ENCODE measurements at places on chromosomes 16 and 17. TPM values are rescaled to one million over a fixed set of nuclear protein-coding genes. Genes with fewer than 3 reads are reported as not detected.

- no peak for DNase-seq
These were observed 87.9 kb downstream of the MSI2 start for GRCh38 chr17:57344261-57344660.

DNA sequence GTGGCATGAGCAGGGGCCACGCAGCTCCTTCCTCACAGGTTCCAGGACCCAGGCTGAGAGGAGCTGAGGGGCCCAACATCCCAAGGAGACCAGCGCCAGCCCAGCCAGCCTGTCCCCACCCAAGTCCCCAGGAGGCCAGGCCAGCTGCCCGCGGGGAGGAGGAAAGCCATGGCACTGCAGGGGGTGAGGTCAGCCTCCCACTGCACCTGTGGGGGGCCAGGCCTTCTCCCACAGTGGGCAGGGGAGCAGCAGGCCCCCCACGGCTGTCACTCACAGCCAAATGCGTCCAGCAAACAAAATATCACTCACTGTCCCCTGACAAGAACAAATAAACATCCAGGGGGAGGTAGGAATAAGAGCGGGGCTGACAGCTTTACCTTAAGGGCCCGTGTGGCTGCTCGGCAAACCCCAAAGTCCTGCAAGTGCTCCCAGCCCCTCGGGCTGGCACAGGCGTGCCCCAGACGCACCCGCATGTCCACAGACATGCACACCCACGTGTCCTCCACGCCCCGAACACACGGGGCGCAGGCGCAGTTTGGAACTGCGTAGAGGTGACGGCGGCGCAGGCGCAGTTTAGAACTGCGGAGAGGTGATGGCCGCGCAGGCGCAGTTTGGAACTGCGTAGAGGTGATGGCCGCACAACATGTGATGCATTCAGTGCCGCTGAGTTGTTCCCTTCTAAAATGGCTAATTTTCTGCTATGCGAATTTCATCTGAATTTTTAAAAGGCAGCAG, 291.1 kb downstream of the FOXL1 start:
- no peak for DNase-seq

DNA sequence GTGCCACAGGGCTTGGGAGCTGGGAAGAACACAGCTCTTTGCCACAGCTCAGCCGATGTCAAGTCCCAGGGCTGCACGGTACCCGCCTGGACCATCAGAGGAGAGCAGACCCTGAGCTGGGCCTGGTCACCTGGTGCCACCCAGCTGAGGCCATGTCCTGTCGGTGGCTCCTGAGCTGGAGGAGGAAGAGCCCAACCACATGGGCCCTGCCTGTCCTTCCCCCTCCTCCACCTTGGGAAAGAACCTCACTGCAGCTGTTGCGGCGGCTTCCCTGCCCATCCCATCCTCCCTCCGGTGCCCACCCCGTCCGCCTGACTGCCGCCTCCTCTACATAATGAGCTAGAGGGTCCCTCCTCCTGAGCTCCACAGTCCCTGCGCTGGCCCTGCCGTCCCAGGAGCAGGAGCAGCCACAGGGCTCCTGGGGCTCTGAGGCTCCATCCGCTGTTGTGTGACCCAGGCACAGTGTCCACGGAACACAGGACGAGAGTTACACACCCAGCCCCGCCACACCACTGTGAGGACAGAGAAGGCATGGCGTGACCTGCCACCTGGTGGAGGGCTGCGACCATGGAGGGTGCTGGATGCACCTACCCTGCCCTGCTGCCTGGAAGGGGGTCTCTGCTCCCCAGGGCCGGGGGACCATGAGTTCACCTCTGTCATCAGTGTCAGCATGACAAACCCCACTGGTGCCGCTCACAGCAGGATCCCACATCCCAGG, 21.4 kb upstream of the CHMP6 start:
- no peak for DNase-seq

Gene DNAH17
- 0.45 TPM for total RNA-seq

Gene NQO1
- 270 TPM for total RNA-seq

DNA sequence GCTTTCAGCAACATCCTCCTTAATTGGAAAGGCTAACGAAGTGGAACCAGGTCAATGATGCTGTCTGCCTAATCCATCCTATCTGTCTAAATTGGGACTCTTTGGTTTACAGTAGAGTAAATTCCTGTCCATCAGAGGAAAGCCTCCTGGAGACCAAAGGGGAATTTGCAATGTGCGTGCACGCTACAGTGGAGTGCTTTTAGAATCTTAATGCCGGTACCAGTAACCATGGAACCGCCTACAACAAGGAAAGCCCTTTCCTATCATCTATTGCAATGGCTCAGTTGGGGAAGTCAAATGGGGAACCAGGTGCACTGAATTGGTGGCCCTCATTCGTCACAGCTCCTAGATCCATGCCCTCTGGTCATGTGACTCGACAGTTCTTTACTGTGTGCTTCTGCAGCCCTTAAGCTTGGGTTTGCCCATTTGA, 110.1 kb downstream of the XYLT1 start:
- DNase-seq = no peak

Gene FBXW10
- 0.51 TPM for total RNA-seq

DNA sequence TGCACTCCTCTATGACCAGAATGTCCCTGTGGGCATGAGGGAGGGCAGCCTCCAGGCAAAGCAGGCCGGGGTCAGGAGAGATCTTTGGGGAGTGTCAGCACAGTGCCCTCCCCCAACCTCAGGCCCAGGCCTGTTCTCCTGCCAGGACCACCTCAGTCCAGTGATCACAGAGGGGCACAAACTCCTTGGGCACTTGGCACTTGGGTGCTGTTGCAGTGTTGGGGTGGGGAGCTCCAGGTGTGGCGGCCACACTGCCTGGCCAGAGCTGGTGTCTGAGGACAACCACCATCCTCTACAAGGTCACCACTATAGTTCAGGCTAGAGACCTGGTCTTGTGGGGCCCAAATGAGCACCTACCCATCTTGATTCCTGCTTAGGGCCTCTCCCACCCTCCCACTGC, 37.2 kb downstream of the SMPD3 start:
- DNase-seq = peak; percentile 71

GRCh38 chr16:7350806-7351205, 18.2 kb downstream of the RBFOX1 start:
- DNase-seq = no peak

DNA sequence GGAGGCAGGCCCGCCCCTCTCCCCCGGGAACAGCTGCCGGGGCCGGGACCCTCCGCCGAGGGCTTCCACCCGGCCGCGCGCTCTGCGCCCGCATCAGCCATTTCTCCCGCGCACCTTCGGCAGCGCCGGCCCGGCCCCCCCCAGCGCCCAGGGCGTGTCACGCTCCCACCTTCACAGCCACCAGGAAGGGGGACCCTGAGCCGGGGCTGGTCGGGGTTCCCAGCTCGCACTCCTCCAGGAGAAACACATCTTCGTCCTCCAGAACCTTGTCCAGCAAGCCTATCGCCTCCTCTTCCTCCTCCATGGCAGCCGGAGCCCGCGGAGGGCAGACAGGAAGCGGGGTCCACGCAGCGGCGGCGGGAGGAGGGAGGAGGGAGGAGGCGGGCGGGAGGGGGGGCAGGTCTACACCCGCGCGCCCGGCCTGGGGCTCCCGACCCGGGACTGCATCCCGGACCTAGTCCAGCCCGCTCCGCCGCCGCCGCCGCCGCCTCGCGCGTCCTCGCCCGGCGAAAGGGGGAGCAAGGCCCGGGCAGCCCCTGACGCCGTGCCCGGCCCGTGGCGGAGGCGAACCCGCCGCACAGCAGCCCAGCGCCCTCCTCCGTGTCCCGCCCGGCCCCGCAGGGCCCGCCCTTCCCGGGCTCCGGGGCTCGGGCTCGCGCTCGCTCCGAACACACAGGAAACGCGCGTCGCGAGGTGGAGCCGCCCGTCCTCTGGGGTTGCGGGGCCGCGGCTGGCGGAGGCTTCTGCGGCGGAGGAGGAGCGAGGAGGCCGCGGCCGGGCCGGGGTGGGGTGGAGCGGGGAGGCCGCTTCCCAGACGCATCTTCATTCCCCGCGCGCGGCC, 70.8 kb downstream of the ABR start:
- peak; percentile 92 for DNase-seq

Gene PRCD
- 5.4 TPM for total RNA-seq

Gene KRTAP3-2
- total RNA-seq = not detected

Gene DLX4
- 0.55 TPM for total RNA-seq
